ENCODE measurements at places on chromosomes 1 and 21.
A peak's percentile ranks its signal among the peaks of the same experiment; 100 is the strongest.

- DNase-seq: no peak
Measured at GRCh38 chr1:52634111-52634510, 1.1 kb downstream of the SHISAL2A start.

- no peak for DNase-seq
Measured at GRCh38 chr1:149906570-149907075, 7.3 kb downstream of the BOLA1 start.

- no peak for DNase-seq
Measured at GRCh38 chr1:16111771-16112595, 38.5 kb upstream of the FAM131C start.

- no peak for DNase-seq
Measured at GRCh38 chr1:38578271-38578951, 281.2 kb downstream of the RRAGC start.

GRCh38 chr1:101235696-101236515 lies 913 bp upstream of the S1PR1 start:
- no peak for DNase-seq

- no peak for DNase-seq
Measured at GRCh38 chr1:232223183-232223708, 406.7 kb downstream of the SIPA1L2 start.

DNA sequence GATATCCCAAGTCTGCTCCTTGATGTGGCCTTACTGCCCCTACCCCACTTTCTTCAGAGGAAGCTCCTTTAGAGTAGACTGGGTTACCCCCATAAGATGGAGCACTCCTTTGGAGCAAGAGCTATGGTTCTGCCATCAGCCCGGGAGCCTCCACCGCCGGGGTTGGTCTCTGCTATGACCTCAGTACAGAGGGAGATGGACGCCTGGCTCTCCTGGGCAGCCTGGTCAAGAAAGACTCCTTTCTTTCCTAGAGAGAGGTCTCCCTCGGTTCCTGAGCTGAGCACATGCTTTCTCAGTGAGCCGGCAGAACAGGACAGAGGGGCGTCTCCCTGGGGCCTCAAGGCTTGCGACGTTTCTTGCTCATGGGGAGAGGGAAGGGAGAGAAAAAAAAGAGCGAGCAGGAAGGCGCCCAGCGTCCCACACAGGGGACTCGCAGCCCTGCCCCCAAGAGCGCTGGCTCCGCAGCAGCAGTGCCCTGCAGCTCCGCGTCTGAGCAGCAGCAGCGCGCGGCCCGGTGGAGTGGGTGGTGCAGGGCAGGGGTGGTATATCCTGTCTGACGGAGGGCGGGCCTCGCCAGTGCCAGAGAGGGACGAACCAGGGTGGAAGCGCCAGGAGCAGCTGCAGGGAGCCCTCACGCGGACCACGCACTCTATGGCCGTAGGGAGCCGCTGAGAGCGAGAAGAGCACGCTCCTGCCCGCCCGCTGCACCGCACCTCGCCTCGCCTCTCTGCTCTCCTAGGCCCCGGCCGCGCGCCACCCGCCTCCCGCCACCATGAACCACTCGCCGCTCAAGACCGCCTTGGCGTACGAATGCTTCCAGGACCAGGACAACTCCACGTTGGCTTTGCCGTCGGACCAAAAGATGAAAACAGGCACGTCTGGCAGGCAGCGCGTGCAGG lies at the start of gene PKP1:
TSS of gene PKP1 (plus strand) at position 576 of the 899 bp plus-strand sequence. CDS start at position 773, 197 bp downstream.
- DNase-seq: no peak

DNA sequence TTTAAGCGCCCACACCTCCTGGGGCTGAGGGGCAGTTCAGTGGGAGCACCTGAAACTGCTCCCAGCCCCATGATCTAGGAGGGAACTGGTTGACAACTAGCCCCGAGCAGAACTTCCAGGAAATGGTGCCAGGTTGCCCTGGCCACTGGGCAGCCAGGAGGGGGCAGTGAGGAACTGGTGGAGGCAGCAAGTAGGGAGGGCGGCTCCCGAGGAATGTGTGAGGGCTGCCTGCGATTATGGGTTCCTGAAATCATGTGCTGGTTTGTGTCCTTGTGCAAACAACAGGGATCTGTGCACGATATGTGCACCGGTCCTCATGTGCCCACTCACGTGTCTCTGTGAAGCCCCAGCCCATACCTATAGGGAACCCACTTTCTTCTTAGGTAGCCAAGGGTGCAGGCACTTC lies 9.9 kb downstream of the GPR3 start:
- no peak for DNase-seq

DNA sequence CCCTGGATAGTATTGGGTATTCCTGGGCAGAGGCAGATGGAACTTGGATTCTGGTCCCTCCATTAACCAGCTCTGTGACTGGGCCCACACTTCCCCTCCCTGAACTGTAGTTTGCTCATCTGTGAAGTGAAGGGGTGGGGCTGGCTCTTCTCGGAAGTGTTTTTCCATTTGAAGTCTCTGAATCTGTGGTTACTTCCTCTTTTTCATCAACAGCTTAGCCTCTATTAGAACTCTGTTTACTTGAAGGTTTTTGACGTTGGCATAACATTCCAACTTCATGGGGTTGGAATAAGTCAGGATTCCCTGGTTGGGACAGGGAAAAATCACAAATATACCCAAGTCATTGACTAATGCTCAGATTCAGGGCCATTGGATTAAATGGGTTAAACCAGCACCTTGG lies 3.6 kb downstream of the KIAA0040 start:
- DNase-seq: no peak

DNA sequence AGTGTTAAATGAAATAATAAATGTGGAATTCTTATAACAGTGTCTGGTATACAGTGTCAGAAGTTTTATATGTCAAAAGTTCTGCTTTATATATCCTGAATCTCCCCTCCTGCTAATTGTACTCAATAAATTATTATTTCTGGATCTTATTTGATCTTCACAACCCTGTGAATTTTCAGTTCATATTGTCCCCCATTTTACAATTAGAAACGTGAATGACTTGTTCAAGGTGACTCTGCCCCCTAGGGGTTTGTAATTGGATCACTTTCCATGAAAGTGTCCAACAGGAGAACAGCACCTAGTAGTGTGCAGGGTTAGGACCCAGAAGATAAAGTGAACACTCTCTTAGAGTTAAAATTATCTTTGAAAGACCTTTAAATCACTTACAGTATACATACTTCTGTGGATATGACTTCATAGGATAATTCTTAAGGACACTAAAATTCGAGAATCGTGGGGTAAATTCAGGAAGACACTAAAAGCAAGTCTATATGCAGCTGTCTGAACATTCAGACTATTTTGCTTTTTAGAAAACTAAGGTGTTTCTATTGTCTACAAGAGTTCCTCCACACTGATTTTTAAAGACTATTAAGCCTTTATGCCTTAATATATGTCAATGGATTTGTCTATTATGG lies 4.5 kb upstream of the DDR2 start:
- no peak for DNase-seq

GRCh38 chr1:89529196-89529595 lies 4.6 kb downstream of the LRRC8B start:
- DNase-seq: no peak

DNA sequence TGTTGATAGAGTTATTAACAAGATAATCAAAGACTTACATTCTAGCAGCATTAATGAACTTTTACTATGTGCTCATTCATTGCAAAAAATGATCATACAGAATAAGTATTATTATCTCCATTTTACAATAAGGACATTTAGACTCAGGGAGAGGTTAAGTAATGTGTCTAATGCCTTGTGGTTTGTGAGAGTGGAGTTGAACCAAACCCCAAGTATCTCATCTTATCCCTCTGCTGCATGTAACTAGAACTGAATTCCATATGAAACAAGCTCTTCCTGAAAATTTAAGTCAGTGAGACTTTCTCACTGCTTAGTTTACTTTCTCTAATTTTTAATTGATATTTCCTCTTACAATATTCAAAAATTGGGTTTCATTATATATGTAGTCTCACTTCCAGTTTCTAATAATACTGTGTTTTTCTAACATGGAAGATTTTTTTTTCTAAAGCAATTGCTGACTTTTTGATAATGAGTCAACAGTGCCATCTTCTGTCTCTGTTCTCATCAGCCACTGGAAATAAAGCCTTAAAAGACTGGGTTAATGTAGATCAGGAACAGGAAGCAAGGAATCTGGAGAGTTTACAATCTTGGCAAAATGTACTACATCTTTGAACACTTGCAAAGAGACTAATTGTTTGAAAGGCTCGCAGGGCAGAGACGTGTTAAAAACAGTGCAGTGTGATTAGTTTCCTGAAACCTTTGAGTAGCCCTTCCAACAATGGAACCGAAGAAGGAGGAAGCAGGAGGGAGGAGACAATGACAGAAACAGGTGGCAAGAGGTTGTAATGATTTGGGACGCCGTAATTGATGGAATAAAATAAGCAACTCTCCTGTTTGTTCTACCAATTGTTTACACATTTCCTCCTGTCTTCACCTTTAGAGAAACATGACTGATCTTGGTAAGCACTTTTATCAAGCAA lies 567.6 kb downstream of the MRPL39 start:
- DNase-seq: no peak

DNA sequence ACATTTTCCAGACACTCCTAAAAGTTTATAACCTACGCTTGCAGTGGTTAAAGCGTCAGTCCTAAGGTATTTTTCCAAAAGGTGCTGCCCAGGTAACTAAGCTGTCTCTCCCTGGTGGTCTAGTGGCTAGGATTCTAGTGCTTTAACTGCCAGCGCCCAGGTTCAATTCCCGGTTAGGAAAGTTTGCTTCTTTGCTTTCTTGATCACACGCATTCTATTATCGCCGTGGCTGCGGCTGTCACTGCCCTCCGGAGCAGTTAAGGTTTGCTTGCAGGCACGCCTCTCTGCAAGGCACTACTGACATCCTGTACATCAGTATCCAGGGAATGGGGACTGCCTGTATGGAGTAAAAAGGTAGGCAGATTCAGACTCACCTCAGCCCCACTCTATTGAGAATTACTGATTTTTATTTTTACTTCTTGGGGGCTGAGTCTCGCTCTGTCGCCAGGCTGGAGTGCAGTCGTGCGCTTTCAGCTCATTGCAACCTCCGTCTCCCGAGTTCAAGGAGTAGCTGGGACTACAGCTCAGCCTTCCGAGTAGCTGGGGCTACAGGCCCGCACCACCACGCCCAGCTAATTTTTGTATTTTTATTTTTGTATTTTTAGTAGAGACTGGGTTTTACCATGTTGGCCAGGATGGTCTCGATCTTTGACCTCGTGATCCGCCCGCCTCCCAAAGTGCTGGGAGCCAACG lies 53.2 kb upstream of the CFAP126 start:
- no peak for DNase-seq

DNA sequence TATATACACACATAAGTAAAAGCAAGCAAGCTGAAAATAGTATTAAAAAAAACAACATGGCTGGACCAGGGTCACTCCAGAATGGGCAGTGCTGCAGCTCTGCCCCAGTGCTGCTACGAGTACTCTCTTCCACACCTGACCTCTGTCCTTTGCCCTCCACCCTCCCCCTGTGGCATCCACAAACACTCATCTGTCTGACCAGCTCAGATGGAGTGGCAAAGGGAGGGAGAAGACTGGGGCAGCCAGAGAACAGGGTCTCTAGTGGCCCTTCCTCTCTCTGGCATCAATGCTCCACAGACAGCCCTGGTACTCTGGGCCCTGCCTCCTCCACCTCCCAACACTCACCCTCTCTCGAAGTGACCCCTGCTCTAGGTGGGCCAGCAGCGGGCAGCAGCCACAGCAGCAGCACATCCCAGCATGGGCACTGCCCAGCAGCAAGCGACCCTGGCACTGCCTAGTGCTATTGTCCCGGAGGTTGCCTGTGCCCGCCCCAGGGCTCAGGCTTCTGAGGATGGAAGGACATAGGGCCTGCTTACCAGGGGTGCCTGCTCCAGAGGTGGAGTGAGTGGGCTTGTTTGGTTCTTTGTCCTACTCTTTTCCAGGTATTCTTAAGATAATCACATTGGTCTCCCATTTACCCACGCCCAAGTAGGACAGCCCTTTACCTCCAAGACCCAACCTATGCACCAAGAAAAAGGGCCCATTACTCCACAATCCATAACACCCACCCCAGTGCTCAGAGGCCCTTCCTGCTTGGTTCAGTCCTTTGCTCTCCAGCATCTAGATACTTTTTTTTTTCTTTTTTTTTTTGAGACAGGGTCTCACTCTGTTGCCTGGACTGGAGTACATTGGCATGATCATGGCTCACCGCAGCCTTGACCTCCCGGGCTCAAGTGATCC lies 6.2 kb downstream of the ARHGEF2 start:
- no peak for DNase-seq

DNA sequence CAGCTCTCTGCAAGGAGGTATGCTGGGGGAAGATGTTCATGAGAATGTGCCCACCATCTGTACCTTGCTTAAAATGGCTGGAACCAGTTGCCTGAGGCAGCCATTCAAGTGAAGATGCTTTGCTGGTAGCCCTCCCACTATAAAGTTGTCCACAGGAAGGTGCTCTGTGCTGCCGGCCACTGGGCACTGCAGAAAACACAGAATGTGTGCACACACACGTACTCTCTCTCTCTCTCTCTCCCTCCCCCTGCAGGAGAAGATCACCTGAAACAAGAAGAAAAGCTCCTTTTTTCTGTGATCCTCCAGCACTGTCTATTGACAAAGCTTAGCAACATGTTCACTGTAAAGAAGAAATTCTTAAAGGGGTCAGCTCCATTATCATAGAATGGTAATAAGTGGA lies 134.8 kb downstream of the PIGK start:
- DNase-seq: no peak

DNA sequence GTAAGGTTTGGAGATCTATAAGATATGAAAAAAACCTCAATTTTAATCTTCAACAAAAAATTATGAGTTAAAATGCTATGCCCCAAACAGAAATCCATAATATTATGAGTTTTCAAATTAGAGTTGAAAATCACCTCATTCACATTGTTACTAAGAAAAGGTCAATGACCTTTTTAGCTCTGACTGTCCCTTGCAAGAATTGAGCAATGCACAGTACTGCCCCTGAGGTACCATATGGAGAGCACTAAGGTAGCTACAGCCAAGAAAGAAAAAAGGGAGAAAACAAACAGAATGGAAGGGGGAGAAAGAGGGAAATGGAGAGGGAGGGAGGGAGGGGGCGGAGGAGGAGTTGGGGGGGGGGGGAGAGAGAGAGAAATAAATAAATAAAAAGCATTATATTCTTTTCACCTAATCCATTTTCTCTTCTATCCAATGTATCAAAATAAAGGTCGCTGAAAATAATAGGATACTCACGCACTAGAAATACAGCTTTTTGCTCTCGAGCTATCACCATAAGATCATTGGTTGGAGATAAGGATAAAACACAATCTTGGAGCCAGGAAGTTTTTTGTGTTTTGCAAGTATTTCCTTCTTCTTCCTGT lies 58.8 kb downstream of the RAB3GAP2 start:
- no peak for DNase-seq

- no peak for DNase-seq
Measured at GRCh38 chr1:48530727-48531351, 58.8 kb upstream of the SPATA6 start.

- DNase-seq: peak; percentile 81
Measured at GRCh38 chr1:183633676-183634343, 1.8 kb downstream of the ARPC5 start.

GRCh38 chr1:243465081-243465480 lies 209.2 kb downstream of the SDCCAG8 start:
- no peak for DNase-seq

Measured in amniotic stem cell (primary cell).